NCI-H1048 (cell line): ENCODE measurements at places on chromosomes 5 and 9.

GRCh38 chr9:96751815-96752214, 26.1 kb downstream of the ZNF510 start:
- DNase-seq, result no peak

GRCh38 chr5:172455087-172455381, 709 bp upstream of the SH3PXD2B start:
- DNase-seq, result no peak

DNA sequence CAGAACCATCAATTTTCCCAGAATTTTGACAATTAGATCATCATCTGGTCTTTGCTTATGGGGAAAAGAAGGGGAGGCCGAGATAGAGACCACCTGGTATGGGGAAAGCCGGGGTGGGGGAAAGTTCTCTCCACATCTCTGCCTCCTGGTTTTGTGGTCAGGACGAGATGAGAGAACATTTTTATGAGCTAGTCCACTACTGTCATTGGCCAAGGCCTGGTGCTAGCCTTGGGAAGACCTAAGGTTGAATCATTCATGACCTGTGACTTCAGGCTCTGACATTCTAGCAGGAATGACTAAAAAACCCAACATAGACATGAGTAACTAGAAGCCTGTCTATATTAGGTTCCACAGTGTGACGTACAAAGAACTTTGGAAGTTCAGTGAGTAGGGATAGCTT, 135.2 kb downstream of the PTTG1 start:
- no peak for DNase-seq

DNA sequence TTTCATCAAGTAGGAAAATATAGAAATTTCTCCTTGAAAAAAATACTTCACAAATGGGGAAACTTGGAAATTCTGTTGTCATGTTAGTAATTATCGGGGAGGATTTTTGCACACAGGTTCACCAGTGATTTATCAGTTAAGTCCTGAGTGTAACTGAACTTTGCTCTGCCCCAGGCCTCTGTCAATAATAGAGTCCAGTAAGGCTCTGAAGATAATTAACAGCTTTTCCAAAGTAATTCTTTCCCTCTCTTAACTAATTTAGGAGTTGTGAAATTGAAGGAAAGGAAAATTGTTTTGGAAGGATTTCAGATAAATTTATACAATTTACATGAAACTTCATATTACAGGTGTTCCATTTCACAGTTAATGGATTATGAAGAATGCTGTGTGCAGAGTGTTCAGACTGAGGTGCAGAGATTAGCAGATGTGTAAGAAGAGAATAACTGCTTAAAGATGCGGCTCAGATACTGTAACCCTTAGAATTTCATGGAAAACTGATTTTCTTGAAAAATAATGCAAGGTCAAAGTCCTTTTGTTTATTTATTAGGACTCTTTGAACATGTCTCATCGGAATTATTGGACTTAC, 2.9 kb upstream of the AGXT2 start:
- DNase-seq, result no peak

DNA sequence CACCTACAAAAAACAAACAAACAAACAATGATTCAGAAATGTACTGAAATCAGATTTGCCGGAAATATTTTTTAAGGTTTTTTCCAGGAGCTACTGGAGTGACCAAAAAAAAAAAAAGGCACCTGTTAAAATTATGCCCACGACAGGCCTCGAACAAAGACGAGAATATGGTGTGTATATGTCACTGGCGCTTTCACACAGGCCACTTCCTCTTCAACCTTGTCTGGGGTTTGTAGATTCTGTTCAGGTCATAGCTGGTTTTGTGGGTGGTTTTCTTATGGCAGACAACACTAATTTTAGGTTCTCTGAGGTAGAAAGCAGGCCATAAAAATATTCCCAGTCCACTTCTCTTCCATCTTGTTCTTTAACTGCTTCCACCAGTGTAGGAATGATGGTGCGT, 7.0 kb downstream of the NDUFB6 start:
- DNase-seq, result no peak

DNA sequence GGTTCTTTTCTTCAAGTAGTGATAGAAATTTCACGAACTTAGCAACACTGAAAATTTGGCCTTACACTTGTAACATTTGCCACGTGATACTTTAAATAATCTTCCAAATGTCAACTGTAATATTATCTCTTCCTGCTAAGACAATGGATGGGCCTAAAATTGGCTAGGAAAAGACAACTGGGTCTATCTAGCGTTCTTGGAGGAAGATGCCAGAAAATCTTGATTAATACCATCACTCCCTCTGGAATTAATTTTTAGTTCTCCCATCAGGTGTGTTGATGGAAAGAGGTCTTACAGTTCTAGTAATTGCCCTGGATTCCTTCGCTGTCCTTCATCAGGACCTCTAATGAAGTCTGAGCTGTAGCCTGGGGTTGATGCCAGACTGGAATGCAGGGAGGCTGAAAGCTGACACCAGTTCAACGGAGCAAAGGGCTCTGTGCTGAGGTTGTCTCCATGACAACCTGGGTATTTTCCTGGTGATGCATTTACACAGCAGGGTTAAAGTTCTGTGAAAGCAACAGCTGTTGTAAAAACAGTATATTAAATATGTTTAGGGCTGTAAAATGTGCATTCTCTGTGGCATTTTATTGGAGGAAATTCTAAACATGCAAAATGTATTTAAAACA, 92.3 kb downstream of the GAS1 start:
- peak; percentile 8 for DNase-seq

GRCh38 chr5:134515801-134516200, 9.7 kb upstream of the JADE2 start:
- DNase-seq, result no peak

DNA sequence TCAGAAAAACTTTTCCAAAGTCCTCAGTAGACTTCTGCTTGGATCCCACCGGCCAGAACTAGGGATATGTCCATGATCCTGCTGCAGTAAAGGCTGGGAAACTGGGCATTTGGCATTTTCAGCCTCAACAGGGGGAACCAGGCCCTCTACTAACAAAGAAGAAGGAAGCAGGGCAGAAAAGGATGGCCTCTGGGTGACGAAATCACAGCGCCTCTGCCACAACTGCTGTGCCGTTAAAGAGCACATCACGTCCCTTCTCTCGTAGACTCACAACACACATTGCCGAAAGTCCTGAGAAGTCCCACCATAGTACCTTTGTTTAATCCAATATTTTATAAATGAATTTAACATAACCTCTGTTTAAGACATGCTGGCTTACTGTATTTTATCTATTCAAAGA, 10.4 kb upstream of the AFAP1L1 start:
- no peak for DNase-seq

GRCh38 chr5:157390551-157391297, 69.3 kb upstream of the NIPAL4 start:
- DNase-seq, result no peak

- DNase-seq, result no peak
Measured at GRCh38 chr5:67475489-67475888, 278.9 kb upstream of the CD180 start.

- no peak for DNase-seq
Measured at GRCh38 chr5:131942016-131942415, 3.4 kb downstream of the MEIKIN start.

DNA sequence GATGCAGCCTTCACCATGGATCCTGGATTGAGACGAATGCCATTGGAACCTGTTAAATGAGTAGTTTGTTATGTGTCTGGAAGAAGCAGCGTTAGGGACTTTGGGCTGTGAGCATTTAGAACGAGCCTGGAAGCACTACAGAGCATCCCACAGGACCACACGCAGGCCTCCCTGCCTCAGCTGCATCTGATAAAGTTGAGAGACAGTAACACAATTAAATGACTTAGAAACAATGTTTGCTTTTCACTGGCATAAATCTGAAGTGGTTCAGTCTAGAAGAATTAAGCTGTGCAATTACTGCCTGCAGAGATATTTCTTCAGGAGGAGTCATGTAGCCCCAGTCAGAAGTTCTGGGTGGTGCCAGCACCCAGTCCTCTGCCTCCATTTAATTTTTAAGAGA, 9.8 kb upstream of the TLX3 start:
- DNase-seq, result no peak

- DNase-seq, result no peak
Measured at GRCh38 chr5:125700380-125700861, 722.8 kb upstream of the GRAMD2B start.

GRCh38 chr5:159343295-159344094, 13.2 kb upstream of the IL12B start:
- DNase-seq, result no peak
